HEK293T (cell line): ENCODE measurements at places on chromosomes 1 and 21.

DNA sequence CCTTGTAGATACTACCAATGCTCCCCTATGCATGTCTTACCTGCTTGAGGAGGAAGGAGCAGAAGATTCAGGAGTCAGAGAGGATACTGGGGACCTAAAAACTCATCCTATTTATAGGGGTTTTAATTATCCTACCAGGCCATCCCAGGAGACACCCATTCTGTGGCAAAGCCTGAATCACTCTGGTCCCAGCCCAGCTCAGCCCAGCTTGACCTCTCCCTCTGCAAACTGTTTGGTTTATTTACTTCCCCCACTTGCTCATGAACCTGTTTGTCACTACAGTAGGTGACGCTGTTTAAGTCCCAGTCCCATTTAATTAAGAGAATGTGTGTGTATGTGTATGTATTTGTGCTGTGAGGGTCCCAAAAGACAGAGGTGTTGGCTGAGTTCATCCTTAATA is at the start of gene RPTN:
TSS of gene RPTN (minus strand) at position 85 of the 400 bp plus-strand sequence. CDS start 1,339 bp downstream, outside the sequence.
- DNase-seq: no peak

GRCh38 chr1:108033550-108033951 is 68.6 kb upstream of the VAV3 start:
- DNase-seq: no peak

- DNase-seq: no peak
Observed at GRCh38 chr1:156992215-156992614, 53.3 kb downstream of the ARHGEF11 start.

DNA sequence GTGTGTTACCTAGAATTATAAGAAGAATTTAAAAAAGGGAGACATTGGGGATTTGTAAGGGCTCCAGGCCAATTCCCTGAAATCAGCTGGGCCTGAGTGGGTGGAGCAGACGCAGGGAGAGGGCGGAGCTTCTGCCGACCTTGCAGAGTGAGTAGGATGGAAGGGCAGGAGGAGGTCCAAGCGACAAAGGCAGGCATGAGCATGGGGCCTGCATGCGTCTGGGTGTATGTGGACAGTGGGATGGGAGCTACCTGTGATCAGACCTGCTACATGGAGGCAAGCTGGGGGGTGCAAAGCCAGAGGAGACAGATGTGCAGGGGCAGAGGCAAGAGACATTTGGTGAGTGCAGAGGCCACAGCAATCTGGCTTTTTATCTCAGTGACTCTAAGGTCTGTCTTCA is 105.3 kb upstream of the OLIG2 start:
- no peak for DNase-seq
